ENCODE measurements at places on chromosomes 16 and 17.

GRCh38 chr17:51036084-51036483 lies 84.6 kb downstream of the SPAG9 start:
- DNase-seq, result no peak

DNA sequence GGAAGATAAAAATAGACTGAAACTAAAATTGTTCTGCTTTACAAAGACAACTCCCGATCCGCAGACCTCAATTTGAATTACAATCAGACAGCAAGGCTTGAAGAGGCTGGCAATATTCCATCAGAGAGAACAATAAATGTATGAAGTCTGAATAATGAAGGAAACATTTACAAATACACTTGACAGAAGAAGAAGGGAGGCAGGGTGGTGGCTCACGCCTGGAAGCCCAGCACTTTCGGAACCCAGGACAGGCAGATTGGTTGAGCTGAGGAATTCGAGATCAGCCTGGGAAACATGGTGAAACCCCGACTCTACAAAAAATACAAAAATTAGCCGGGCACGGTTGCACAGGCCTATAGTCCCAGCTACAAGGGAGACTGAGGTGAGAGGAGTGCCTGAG lies 14.6 kb downstream of the ODF4 start:
- no peak for DNase-seq

DNA sequence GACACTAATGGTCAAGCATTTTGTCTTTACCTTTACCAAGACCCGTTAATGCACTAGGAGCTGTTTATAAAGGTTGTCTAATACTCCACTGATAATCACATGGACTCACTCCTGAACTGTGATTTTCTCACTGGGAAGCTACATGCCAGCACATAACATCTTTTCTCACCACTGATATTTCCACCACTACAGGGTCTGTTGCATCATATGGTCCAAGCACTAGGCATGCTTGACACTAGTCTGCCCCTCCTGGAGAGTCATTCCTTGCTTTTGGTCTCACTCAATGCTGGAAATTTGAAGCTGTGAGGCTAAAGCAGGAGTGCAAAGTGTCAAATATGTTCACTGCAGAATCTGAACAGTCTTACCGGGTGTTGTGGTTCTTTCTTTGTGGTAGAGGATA lies 1576.8 kb downstream of the CDH8 start:
- no peak for DNase-seq

GRCh38 chr16:56470666-56471065 lies 19.3 kb downstream of the OGFOD1 start:
- no peak for DNase-seq

DNA sequence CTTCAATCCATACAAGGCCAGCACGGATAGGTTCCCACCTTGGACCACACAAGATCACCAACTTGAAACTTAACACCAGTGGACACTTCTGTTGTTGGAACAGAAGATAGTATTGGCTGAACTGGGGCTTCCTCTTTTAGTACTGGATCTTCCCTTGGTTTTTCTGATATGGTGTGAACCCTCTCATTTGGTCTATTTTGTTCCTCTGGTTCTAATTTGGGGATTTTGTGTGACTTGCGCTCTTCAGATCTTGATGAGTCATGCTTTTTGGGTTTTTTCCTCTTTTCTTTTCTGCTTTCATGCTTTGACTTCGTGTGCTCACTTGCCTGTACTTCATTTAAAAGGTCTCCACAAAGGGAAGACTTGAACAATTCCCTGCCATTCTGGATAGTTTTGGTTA lies 39.0 kb downstream of the SOST start:
- no peak for DNase-seq

- no peak for DNase-seq
Observed at GRCh38 chr17:76513306-76513692, 12.1 kb upstream of the RHBDF2 start.

DNA sequence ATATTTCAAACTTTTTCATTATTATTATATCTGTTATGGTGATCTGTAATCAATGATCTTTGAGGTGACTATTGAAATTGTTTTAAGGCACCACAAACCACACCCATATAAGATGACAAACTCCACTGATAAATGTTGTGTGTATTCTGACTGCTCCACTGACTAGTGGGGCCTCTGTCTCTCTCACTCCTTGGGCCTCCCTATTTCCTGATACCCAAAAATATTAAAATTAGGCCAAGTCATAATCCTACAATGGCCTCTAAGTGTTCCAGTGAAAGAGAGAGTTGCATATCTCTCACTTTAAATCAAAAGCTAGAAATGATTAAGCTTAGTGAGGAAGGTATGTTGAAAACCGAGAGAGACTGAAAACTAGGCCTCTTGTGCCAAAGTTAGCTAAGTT lies 23.4 kb downstream of the CYLD start:
- DNase-seq, result no peak

DNA sequence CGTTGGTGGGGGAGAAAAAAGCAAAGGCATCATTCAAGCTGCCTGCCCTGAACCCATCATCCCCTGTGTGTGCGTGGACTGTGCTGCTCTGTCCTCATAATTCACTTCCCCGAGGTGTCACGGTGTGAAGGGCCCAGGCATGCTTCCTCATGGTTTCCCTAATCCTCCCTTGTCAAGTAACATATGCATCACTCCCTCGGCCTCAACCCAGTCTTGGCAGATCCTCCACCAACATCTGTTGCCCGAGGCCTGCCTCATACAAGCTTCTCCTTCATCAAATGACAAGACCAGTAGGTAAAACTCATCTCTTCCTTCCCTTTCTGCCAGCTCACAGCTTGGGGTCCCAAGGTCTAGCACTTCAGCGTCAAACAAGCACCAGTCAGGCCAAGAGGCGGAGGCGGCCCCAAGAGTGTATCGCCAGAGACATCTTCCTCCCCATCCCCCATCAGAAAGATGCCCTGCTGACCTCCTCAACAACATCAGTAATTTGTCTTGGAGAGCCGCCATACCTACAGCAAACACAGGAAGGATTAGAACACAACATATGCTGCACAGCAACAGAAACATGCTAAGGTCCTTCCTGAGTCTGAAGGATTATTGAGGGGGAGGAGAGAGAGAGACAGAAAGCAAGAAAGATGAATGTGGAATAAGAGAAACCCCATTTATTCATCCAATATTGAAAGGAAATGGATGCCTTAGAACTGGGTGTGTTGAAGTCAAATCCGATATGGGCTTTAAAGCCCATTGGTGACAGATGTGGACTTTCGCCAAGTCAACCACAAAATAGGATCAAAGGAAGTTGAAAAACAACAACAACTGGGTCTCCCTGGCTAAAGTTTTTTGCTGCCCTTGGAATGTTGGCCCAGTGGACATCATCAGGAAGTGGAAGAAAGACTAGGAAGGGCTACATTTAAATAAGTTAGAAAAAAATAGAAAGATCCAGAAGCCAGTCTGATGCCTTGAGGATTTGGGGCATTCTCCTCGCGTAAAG lies 38.4 kb downstream of the SOX9 start:
- DNase-seq, result no peak
